GDM1 (cell line): ENCODE measurements at places on chromosomes 2 and 18.
A peak's percentile ranks its signal among the peaks of the same experiment; 100 is the strongest.

GRCh38 chr18:50396005-50396660 lies 21.3 kb downstream of the SKA1 start:
- DNase-seq, result no peak

DNA sequence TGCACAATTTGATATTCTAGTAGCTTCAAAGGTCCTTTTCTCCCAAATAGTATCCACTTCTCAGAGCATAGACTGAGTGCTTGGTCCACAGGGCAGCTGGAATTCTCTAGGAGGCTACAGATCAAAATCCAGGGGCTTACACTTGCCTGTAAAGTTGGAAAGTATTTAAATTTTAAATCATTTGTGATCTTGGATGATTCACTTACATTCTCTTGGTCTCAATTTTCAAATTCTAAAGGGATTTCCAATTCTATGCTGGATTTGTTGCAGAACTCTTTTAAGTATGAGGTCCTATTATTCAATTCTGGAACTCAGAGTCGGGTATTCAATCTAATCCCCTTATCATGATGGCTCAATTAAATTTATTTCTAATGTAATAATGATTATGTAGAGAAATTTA lies 492.3 kb downstream of the NYAP2 start:
- DNase-seq, result no peak

DNA sequence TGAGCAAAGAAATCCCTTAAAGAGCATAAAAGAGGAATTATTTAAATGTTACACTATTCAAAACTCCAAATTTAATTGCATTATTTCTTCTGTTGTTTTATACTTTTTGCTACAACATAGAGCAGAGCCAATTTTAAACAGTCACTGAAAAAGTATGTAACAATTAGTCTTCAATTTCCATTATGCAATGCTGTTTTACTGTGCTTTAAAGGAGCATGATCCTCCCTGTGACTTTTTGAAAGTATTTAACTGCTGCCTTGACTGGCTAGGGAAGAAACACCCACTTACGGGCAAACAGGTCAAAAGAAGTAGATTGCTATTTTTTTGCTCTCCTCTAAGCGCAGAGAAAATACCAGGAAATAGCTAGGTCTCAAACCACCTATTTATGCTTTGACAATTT lies 217.4 kb upstream of the GCFC2 start:
- DNase-seq, result no peak

DNA sequence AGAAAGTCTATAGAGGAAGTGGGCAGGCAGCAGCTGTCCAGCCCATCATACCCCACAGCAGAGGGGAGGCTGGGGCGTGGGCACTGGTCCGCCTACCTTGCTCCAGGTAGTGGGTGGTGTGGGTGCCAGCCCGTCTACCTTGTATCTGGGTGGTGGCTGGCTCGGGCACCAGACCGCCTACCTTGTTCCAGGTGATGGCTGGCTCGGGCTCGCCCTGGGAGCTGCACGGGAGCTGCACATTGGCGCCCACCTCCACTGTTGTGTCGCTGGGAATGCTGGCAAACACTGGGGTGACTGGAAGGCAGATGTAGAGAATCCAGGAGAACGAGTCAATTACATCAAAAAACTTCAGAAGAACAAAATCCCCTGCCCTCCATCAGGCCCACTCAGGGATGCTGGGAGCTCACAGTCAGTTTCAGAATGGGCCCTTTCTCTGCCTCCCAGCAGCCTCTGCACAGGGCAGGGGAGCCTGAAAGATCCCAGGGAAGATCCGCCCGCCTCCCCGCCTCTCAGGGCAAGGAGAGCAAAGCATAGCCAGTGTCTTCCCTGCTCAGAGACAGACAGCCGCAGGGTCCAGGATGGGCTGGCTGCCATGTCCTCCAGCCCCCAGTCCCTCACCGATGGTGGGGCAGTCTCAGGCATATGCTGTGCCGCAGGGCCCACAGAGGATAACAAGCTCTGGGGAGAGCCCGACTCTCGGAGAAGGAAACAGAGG lies 82.3 kb downstream of the PXDN start:
- DNase-seq, result no peak

- DNase-seq, result no peak
Measured at GRCh38 chr2:176851200-176851888, 361.2 kb upstream of the HNRNPA3 start.

DNA sequence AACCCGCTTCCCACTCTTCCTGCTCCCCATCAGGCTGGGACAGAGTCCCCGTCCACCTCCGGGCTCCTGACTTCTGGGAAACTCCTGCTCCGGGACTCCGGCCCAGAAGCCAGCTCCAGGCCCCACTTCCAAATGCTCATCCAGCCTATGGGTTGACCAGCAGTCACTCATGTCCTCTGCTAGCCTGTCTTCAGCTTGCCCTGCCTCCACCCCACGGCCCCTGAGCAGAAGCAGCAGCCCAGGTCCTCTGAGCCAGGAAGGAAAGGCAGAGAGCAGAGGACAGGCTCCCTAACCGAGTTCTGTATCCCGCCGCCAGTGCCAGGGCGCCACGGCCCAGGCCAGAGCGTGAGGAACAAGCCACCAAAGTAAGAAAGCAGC lies 86.4 kb upstream of the ID2 start:
- DNase-seq, result no peak

DNA sequence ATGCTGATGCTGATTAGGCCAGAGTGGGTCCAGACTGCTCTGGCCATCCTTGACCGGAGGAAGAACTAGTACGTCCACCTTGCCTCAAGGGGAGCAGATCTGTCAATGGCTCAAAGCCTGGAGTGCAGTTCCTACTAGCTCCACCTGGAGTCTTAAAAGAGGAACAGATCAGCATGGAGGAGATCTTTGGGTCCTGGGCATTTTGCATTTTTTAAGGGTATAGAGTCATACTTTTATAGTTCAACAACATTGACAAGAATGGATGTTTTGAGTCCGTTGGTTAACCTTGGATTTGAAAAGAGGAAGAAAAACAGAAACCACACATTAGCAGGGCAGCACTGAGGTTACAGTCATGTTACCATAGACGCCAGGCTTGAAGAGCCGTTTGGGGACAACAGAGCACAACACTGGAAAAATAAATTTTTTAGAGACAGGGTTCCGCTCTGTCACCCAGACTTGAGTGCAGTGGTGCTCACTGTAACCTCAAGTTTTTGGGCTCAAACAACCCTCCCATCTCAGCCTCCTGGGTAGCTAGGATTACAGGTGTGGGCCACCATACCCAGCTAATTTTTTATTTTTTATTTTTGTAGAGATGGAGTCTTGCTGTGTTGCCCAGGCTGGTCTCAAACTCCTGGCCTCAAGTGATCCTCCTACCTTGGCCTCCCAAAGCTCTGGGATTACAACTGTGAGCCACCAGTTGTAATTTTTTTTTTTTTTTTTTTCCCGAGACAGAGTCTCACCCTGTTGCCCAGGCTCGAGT lies 78.5 kb downstream of the PRKCE start:
- DNase-seq, result peak; percentile 79

DNA sequence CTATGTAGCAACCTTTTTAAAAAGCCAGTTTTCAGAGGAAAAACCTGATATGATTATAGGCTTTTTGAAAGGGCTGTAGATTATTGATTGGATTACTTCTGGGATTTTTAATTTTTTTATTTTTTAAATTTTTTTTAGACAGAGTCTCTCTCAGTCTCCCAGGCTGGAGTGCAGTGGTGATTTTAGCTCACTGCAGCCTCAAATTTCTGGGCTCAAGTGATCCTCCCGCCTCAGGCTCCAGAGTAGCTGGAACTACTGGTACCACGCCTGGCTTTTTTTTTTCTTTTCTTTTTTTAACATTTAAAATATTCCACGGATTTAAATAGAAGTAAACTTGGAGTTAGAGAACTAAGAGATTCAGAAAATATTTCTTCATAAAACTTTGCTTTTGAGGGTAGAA lies 1.2 kb downstream of the MRPL19 start:
- DNase-seq, result no peak

- DNase-seq, result no peak
Measured at GRCh38 chr18:72993250-72993649, 125.5 kb upstream of the NETO1 start.

GRCh38 chr2:9373047-9373446 lies 50.3 kb downstream of the ITGB1BP1 start:
- DNase-seq, result no peak
